NCI-H1048 (cell line): ENCODE measurements at places on chromosomes 11 and 22.

DNA sequence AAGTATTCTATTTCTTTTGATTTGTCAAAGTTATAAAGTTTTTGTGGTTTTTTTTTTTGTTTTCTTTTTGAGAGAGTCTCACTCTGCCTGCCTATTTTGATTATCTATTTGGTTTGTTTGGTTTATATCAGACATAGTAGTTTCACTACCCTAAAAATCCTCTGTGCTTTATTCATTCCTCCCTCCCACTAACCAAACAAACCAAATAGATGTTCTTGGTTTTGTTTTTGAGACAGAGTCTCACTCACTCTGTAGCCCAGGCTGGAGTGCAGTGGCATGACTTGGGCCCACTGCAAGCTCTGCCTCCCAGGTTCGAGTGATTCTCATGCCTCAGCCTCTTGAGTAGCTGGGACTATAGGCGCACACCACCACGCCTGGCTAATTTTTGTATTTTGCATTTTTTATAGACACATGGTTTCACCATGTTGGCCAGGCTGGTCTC, 67.9 kb downstream of the ENTHD1 start:
- DNase-seq: no peak

DNA sequence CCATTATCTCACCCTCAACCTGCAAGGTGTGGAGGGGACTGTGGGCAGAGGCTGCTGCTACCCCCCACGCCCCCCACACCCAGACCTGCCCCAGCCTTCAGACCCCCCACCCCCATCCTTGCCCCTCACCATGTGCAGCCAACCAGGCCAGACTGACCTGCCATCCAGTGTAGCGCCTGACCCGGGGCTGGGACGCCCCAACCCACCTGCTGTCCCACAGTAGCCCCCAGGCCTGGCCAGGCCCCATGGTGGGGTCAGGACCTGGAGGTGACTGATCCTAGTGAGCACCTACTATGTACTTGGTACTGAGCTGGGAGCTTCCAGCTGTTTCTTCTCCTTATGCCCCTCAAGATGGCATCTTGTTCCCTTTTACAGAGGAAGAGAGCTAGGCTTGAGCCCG, 113.1 kb downstream of the CACNA1I start:
- DNase-seq: no peak

- no peak for DNase-seq
Observed at GRCh38 chr11:96257972-96258934, 84.7 kb downstream of the MAML2 start.

GRCh38 chr11:119019996-119020395, 1.4 kb downstream of the TRAPPC4 start:
- DNase-seq: no peak

GRCh38 chr11:119479685-119480275, 56.8 kb upstream of the THY1 start:
- DNase-seq: no peak

DNA sequence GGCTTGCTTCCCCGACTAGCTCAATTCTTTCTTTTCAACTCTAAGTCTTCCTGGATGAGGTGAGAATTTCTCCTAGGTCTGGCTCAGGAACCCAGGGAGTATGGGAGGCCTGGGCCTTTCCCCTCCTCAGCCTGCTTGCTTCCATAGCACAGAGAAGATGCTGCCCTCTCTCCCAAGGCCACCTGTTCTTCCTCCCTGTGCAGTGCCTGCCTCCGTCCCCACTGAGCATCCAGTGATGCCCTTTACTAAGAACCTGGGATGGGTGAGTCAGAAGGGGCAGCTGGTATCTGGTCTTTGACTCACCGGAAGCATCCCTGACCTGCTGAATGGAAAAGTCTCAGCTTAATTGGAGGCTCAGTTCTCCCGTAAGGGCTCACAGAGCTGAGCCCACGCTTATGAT, 607.9 kb downstream of the BUD13 start:
- no peak for DNase-seq

- DNase-seq: no peak
Observed at GRCh38 chr22:46185283-46185682, 35.0 kb downstream of the PPARA start.

- DNase-seq: no peak
Observed at GRCh38 chr22:35622191-35622913, 5.2 kb upstream of the MB start.

- no peak for DNase-seq
Observed at GRCh38 chr11:116948391-116948790, 111.0 kb upstream of the APOA1 start.

GRCh38 chr22:28497188-28497587, 182.5 kb downstream of the TTC28 start:
- no peak for DNase-seq

DNA sequence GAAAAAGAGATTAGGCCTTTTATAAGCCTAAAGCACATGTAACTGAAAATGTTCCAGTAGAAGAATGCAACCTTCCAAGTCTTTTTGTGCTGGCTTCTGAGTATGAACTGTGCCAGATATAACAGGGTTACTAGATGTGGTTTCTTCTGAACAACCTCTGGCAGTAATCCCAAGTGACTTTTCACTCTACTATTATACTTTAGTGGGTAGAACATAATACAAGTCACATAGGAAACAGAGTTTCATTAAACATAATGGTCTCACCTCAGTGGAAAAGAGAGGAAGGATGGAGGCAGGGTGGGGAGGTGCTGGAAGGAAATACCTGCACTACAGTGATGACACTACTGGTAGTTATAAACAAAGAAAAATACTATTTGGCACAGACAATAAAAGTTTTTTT, 81.3 kb downstream of the PHF21A start:
- no peak for DNase-seq

- DNase-seq: no peak
Observed at GRCh38 chr11:116364348-116364747, 408.4 kb downstream of the BUD13 start.
